ENCODE measurements at places on chromosomes 2 and 18.

DNA sequence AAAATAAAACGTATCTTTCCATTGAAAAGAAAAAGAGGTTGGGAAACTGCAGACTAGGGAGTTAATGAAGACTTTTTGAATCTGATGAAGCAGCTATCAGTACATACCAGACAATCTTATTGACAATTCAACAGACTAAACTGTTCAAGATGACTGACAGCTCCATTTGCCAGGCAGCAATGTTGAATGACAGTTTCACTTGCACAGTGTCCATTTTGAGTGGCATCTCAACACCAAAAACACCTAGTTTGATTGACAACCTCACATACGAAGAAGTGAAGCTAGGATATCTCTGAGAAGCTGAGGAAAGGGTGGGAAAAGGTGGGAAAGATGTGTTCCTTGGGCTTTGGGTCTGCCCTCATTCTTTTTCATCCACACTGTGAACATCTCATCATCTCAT lies 315.0 kb upstream of the SYT4 start:
- no peak for DNase-seq

- no peak for DNase-seq
Observed at GRCh38 chr2:46134531-46135227, 162.5 kb upstream of the EPAS1 start.

DNA sequence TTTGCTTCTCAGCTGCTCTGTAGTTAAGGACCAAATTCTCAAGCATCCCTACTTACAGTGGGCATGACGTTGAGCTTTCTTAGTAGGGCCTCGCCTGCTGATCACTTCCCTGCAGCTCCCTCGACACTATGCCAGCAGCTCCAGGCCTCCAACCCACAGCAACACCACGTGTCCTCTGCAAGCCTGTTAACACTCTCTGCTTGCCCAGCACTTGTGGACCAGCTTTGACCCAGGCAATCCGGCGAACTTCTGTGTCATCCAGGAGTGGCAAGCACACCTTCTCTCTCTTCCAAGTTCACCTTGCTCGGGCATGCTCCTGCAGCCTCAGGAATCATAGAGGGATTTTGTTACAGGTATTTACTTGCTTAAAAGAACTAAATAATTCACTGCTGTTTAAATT lies 138.6 kb upstream of the FHL2 start:
- DNase-seq: no peak

DNA sequence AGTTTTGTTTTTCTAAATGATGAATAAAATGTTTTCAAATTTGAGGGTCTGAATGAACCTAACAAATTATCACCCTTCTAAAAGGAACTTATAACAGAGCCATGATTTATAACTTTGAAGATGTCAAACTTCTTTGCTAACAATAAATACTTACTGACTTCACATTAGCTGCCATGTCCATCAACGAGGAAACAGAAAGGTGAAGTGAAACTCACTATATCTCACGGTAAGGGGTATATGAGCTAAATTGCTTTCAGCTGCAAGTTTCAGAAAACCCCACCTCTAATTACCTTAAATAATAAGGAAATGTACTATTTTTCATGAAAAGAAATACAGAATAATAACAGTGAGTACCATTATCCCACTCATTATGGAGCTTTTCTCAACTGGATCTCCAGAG lies 350.8 kb upstream of the NT5C1B start:
- no peak for DNase-seq

- no peak for DNase-seq
Observed at GRCh38 chr2:42087857-42088195, 40.0 kb downstream of the PKDCC start.

DNA sequence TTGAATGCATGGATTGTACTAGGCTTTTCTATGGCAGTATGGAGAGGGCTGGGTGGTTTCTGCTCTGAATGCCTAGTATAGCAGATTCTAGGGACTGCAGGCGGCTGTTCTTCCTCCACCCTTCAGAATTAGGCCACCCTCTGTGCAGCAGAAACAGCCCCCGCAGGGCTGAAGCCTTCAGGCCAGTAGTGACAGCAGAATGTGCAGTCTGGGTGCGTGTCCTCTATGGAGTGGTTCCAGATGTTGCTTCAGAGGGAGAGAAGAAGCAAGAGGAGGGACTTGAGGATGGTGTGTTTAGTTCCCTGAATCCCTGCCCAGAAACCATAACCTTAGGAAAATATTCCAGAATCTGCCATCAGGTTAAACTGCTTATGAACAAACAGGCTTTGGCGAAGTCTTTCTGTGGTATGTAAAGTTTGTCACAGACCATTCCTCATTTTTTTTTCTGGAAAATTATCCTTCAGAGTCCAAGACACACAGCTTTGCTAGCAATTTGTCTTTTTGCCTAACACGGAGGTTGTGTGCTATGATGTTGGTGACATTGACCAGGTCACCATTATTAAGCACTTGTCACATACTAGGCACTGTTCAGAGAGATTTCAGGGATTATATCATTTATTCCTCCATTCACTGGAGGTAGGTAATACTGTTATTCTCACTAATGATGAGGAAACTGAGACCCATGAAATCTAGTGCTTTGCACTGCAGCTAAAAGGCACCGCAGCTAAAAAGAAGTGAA lies 21.1 kb downstream of the CASP10 start:
- no peak for DNase-seq

GRCh38 chr18:63924551-63924950 lies 16.8 kb downstream of the SERPINB10 start:
- no peak for DNase-seq

- DNase-seq: peak; percentile 51
Observed at GRCh38 chr2:199757233-199757870, 93.6 kb downstream of the FTCDNL1 start.

DNA sequence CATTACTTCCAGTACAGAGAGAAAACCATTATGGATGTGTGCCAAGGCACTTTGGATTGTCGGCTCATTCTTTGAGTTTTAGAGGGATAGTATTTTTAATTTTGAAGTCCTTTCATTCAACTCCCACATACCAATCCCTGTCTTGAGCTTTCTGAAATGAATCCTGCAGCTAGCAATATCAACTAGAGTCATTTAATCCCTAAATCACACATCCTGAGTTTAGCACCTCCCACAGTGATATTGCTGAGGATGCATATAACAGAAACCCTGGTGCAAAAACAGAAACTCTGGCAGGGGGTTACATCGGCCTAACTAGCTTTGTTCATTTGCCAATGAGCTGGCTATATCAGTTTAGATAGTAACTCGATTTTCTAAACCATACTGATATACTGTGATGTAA lies 427.3 kb downstream of the LRP1B start:
- no peak for DNase-seq

DNA sequence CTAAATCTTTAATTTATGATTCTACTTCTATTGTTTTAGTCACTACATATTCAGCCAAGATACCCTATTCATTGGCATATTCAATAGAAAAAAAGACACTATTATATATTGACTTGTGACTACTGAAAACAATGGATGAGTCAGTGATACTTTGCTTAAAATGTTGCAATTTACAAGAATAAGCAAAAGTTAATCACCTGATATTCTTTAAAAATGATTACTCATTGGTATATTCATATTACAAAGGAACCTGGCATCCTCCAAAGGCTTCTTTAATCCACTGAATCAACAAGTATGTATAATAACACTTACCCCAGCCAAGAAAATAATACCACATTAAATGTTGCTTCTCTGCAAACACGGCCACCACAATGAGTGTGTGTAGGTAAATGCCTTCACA lies 87.8 kb downstream of the CALCRL start:
- no peak for DNase-seq

DNA sequence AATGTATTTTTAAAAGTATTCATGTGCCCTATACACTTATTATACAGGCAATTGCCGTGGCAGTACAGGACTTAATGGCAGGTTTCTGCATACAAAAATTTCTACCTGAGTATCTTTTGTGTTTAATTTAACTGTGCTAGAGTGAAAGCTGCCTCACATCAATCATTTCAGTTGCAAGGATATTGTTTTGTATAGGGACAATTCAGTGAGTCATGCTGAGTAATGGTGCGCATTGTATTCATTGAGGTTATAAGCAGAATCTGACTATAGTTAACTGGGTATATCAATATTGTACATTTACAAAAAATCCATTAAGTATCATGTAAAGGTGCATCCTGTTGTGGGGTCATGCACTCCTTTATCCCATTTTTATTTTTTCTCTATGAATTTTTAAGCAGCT lies 121.5 kb downstream of the GCA start:
- no peak for DNase-seq

- no peak for DNase-seq
Observed at GRCh38 chr2:25497229-25497917, 155.6 kb upstream of the DNMT3A start.

- DNase-seq: no peak
Observed at GRCh38 chr18:59686260-59686659, 11.0 kb downstream of the CCBE1 start.

Measured in left lobe of liver (tissue), 2 donors.